RCC 7860 (cell line): ENCODE measurements at places on chromosomes 3 and 15.

- DNase-seq = peak; percentile 41
These were observed at the start of gene SH3GL3 for GRCh38 chr15:83446904-83447709. Gene SH3GL3 (plus strand): TSS chr15:83447341. CDS start chr15:83447534, 193 bp downstream.

DNA sequence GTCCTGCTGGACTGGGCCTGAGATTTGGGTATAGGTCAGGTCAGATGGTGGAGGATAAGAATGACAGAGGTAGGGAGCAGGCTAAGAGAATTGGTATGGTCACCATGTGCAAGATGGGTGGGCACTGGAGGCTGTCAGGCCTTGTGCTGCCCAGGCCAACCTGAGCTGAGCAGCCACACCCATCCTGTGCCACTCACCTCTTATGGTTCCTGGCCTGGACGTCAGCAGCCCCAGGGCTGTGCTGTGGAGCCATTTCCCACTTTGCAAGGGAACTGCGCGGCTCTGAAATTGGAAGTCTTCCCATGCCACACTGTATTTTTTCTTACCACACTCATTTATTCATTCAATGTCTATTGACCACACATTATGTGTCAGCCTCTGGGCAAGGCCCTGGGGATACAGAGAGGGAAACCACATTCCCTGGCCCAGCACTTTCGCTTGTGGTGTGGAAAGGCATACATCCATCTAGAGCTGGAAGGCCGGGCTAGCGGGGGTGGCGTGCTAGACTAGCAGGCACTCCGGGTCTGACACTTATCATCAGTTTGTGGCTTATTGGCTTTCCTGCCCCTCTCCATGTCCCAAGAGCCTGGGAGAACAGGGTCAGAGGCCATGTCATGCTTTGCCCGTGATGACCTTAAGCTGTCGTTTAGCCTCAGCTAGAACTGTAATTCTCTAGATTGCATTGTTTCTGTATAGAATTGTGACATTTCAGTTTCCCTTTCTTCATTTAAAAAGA is 51.1 kb upstream of the POLG start:
- peak; percentile 55 for DNase-seq

DNA sequence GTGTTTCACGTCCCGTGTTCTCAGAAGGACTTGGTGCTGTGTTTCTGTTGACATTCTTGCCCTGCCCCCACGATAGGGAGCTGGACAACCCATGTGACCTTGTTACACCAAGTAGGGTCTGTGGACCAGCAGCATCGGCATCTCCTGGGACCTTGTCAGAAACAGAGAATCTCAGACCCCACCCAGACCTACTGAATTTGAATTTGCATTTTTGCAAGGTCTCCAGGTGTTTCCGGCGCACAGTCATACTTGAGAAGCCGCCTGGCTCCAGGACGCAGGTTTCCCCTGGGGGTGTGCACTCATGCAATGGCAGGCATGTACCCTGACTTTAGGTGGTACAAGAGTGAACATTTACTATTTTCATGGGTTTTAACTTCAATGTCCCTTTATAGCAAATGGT is 117.9 kb downstream of the TLE3 start:
- DNase-seq = no peak

GRCh38 chr15:57554063-57554811 is 37.5 kb upstream of the MYZAP start:
- DNase-seq = no peak

- peak; percentile 1 for DNase-seq
These were observed 7.8 kb downstream of the RPS17 start for GRCh38 chr15:82532383-82532990.

DNA sequence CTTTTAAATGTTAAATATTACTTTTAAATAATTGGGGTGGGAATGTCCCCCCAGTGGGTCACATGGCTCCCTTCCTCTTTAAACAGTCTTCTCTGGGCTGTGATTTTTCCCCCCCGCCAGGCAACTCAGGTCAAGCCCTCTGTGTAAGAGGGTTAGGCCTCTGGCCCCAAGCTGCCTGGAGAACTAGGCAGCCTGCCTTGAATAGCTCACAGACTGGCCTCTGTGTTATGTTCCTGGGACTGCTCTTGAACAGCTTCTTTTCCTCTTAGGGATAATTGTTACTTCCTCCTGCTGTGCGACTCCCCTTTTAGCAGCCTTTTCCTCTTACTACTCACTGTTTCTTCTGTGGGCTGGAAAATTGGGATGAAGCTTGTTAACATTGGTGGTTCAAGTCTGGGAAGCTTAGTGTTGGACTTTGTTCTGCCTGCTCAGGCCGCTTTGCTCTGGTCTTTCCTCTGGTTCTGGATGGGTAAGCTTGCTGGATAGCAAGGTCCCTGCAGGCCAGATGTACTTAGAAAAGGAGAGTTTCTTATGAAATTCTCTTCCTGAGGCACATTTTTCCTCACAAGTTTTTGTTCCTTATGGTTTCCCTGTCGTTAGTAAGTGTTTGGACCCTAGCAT is 2.2 kb downstream of the TEX264 start:
- DNase-seq = no peak

DNA sequence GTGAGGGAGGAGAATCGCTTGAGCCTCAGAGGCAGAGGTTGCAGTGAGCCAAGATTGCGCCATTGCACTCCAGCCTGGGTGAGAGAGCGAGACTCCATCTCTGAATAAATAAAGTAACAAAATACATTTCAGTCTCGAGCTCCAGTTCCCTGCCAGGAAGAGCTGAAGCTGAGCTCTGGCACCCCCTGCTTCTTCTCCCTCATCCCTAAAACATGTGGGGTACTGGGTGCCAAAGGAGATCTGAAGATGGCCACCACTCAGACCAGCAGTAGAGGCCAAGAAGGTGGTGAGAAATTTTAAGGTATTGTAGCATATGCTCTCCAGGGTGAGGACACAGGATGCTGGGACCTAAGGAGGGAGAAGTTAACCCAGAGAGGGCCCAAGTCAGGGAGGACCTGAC is 75.0 kb upstream of the CGNL1 start:
- no peak for DNase-seq

GRCh38 chr3:88038566-88038965 is 20.2 kb downstream of the CGGBP1 start:
- DNase-seq = no peak

- no peak for DNase-seq
These were observed 49.0 kb downstream of the CCDC54 start for GRCh38 chr3:107426223-107426622.

DNA sequence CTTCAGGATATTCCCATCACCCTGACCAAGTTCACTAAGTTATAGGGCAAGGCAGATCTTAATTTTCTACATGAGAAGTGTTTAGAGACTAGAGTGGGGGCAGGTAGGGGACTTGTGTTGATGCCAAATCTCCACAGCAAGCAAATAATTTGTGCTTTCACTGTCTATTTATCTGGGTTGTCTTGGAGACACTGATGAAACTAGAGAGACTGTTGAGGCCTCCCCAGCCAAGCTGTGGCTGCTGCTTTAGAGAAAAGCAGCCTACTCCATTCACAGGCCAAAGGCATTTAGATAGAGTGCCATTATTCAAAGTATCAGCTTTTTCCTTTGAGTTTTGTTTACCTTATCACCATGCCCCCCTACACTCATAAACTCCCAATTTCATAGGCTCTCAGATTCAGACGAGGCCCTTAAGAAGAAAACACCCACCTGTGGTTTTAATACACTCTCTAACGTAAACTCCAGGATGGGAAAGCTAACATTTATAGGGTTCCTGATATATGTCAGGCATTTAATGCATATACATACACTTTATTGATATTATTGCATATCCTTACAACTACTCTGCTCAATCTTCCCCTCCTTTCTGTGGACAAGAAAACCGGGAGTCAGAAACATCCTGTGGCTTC is 130.4 kb upstream of the FOXB1 start:
- DNase-seq = no peak

GRCh38 chr3:81554801-81555200 is 206.6 kb downstream of the GBE1 start:
- DNase-seq = no peak

GRCh38 chr15:81812456-81812855 is 233.4 kb downstream of the MEX3B start:
- DNase-seq = no peak

DNA sequence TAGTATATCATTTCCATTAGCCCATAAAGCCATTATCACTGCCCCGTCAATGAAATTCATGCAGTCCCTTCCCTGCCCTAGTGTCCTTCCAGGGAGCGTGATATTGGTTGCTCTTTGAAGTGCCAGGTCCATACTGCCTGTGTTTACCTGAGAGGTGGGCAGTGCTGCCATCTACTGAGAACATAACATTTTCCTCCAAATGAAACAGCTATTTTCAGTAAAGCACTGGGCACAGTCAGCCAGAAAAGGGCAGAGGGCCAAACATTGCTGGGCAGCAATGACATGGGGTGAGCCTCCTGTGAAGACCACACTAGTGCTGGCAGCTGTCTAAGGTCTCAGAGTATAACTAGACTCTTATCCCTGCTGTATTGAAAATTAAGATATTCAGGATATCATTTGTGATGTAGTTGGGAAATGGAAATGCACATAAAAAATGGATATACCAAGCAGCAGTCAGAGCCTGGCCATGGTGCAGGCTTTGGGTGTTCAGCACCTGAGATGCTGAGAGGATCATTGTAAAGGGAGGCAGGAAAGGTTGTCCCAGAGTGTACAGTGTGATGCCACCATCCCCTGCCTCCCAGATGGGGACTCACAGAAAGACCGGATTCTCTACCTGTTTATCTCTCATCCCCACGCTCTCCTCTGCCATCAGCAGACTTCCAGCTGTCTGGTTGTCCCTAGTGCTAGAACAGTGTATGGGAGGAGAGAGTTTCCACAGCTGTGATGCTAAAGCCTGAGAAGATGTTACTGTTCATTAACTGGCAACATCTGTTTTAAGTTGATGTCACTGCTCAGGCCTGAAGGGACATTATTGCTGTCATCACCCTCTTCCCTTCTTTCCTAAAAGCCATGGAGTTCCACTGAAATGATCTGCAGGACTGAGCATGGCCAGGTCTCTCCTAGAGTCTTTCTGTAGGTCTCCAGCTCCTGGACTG is 108.8 kb downstream of the ARNT2 start:
- DNase-seq = peak; percentile 54

DNA sequence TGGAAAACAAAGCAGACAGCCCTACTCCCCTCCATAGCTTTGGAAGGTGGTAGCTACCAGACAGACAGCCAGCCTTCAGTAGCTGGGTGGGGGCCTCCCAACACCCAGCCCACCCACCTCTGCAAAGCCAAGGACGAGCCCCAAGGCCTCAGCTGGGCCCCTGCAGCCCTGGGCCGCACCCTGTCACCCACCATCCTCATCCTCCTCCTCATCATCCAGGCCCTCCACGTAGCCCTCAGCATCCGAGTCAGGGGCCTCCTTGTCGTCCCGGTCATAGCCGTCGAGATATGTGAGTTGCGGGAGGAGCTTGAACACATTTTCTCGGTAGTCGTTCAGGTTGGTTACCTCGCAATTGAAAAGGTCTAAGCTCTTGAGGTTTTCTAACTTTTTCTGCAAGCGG is 36.5 kb downstream of the ANP32A start:
- DNase-seq = no peak

DNA sequence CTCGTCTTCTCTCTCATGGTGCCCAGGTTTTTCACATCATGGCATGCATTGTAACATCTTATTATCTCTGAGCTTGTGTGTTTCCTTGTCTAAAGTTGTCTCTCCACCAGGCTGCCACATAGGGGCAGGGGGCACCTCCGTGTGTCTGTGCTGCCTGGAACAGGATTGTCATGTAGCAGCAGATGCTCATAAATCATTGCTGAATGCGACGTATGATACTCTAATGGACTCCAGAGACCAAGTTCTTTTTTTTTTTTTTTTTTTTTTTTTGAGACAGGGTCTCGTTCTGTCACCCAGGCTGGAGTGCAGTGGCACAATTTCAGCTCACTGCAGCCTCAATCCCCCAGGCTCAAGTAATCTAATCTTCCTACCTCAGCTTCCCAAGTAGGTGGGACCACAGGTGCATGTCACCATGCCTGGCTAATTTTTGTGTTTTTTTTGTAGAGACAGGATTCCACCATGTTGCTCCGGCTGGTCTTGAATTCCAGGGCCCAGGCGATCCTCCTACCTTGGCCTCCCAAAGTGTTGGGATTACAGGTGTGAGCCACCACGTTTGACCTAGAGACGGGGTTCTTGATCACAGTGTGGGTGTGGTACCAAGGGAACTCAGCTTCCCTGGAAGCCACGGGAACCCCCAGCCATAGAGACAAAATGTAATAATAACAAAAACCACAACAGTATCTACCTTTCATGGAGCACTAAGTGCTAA is 4.7 kb upstream of the DNASE1L3 start:
- DNase-seq = no peak

- DNase-seq = no peak
These were observed 283.2 kb upstream of the LMCD1 start for GRCh38 chr3:8218353-8218940.

DNA sequence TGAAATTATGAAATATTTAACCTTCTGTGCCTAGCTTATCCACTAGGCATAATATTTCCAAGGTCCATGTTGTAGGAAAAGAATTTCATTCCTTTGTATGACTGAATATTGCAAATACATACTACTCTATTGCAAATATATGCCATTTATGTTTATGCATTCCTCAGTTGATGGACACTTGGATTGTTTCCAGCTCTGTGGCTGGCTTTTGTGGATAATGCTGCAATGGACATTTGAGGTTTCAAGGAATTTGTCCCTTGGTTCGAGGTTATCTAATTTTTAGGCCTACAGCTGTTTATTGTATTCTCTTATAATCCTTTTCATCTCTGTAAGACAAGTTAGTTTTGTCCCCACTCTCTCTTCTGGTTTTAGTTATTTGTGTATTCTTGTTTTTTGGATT is 7.7 kb upstream of the AADACL2 start:
- no peak for DNase-seq

DNA sequence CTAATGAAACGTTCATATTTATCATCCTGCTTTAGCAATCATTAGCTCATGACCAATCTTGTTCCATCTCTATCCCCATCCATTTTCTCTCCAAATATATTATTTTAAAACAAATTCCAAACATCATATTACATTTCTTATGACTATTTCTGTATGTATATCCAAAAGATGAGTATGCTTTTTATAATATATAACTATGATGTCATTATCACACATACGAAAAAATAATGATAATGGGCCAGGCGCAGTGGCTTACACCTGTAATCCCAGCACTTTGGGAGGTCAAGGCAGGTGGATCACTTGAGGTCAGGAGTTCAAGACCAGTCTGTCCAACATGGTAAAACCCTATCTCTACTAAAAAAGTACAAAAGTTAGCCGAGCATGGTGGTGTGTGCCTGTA is 280.4 kb downstream of the FHIT start:
- no peak for DNase-seq

GRCh38 chr15:58374147-58374546 is 57.6 kb upstream of the LIPC start:
- no peak for DNase-seq

DNA sequence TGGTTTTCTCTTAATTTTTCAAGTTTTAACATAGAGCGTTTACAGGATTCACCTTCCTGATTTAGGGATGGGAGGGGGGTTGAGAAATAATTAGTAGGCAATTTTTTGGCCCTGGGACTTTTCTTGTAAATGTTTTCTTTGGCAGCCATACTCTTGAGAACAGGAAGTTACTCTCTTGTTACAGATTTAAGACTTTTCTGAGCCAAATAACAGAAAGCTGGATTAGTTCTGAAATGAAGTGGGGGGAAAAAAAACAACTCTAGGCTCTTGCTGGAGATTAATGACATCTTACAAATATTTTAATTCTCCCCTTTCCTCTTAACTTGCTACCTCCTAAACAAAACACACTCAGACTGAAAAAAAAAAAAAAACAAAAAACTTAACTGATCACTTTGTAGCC is 13.8 kb upstream of the POLR2M start:
- DNase-seq = no peak
